Stimulated activated CD8-positive, alpha-beta memory T cell treated with anti-CD3 and anti-CD28 coated beads, Interleukin-15, amount 100 ng/mL, for 48 hours (primary cell): ENCODE measurements at places on chromosomes 7 and 10.

GRCh38 chr7:16509829-16510228, 16.8 kb upstream of the LRRC72 start:
- DNase-seq = no peak

DNA sequence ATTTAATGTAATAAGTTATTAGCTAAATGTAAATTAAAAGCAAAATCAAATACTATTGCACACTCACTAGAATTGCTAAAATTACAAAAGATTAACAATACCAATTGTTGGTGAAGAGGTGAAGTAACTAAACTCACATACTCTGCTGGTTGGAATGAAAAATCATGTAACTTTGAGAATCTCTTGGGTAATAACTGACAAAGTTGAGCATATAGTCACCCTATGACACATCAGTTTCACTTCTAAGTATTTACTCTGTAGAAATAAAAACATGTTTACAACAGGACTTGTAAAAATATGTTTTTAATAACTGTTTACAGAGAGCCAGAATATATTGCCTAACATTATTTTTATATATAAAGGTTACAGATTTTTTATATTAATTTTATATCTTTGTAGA, 33.6 kb downstream of the CNTNAP2 start:
- no peak for DNase-seq

DNA sequence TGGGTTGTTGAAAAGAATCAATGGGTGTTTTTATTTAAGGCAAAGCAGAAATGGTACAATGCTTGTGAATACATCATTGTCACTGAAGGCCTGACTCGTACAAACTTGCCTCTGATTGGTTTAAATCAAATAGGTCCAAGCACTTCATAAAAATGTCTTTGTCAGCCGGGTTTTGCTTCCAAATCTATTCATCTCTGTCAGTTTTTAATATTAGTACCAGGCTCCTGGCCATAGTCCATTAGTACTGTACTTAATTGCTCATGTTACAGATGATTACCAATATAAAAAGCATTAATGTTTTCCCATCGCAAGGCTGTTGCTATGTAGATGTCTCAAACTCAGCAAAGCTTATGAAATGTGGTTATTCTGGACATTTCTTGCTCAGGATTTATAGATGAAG, 171.9 kb downstream of the ARID5B start:
- DNase-seq = no peak

DNA sequence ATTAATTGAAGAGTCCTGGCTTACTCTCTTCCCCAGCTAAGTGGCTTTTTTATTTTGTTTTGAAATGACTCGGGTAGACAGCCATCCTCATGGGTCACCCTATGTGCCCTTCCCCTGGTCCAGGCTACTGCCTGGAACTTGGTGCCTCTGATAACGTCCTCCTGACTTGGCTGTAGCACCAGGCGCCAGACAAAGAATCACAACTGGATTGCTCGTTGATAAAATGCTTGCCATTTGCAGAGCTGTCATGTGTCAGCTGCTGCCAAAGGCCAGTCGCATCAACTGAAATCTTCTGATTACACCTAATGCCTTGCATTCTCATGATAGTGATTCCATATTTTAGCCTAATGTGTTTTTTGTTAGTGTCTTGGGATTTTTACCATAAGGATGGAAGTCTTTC, 27.4 kb upstream of the ABLIM1 start:
- no peak for DNase-seq
